Suprapubic skin (tissue), 4 donors: ENCODE measurements at places on chromosomes 3 and 15. TPM values are rescaled to one million over a fixed set of nuclear protein-coding genes. Genes with fewer than 3 reads are reported as not detected.

ADGRG7 gene
- total RNA-seq = not detected

DNA sequence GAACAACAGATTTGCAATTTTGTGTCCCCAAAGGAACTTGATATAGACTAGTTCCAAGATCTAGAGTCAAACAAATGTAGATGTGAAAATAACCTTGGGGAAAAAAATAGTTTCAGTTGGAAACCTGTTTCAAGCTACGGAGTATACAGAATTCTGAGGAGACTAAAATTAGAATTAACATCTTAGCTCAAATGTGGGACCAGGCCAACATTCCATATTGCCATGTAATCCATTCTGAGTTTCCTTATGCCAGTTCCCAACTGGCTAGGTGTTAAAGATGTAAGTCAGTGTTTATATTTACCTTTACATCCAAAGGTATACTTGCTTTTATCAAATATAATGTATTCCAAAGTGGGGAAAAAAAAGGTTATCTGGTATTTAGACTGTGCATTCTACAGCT, 76.3 kb downstream of the UBE3A start:
- H3K27ac ChIP-seq = no peak overlapping the region
- no peaks in the 10 kb centered on the region for H3K27me3 ChIP-seq
- DNase-seq = no peak
- H3K4me3 ChIP-seq = no peak overlapping the region

GRCh38 chr3:71210257-71211007, 373.1 kb downstream of the FOXP1 start:
- no peaks in the 10 kb centered on the region for H3K36me3 ChIP-seq
- peak overlapping the region; percentile 78 for H3K27ac ChIP-seq
- no peak overlapping the region for H3K4me3 ChIP-seq
- H3K4me1 ChIP-seq = peaks cover 20% of the 10 kb centered on the region

DNA sequence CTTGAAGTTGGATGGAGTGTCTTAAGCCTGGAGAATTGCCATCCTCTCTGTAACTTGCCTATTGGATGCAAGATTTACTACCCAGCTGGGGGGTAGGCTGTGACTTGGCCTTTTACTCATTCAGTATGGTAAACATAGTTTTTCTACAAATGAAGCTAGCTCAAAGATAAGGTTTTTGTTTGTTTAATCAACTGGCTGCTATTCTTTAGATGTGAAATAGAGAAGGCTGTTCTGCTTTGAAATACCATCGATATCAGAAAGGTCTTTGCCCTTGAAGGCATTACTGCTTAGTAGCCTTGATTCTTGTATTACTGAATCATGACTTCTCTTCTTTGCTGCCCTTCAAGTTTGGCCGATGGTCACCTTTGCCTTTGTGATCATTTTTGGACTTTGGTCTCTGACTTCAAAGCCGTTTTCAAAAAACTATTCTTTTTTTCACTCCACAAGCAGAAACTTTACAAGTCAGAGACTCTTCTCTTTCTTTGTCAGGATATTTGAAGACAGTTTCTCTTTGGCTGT, 83.1 kb downstream of the GAP43 start:
- no peak overlapping the region for H3K4me3 ChIP-seq
- no peak overlapping the region for H3K27ac ChIP-seq

SLC12A1 gene
- total RNA-seq = not detected

- H3K27me3 ChIP-seq = no peaks in the 10 kb centered on the region
- H3K4me1 ChIP-seq = no peaks in the 10 kb centered on the region
- H3K27ac ChIP-seq = no peak overlapping the region
- no peak overlapping the region for H3K4me3 ChIP-seq
- no peaks in the 10 kb centered on the region for H3K36me3 ChIP-seq
These were observed 99.4 kb upstream of the UBE2E2 start for GRCh38 chr3:23103764-23104163.

DNA sequence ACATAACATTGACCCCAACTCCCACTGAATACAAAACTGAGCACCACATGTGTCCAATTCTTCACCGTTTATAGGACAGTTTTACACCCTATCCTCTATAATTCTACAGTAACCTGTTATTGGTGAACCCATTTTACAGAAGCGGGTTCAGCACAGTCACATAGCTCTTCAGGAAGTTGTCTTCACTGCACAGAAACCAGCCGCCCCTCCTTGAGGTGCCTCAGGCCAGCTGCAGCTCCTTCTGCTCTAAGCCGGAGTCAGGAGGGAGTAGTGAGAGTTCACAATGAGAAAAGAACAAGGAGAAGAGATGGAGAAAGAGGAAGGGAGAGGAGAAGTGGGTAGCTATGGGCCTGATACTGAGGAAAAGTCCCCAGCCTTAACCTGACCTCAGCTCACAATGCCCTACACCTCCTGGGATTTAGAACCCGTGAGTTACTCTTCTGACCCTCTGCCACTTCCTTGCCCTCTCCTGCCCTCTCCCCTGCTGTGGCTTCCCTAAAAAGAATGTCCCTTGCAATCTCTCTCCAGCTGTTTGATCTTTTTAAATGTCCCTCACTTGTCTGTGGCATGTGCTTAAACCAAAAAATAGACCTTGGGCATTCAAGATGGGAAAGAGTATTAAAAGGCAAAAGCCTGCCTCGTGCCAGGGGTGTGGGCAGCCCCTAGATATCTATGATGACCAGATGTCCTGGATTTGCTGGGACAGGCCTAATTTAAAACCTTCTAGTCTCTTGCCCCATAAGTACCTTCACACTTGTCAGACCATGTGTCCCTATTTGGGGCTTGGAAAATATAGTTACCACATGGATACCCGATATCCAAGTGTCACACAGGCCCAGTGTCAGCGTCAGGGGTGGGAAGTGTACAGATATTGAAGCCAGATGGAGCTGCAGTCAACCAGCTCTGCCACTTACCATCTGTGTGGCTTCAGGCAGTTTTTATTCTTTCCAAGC, 71.3 kb upstream of the HES1 start:
- DNase-seq = no peak
- no peaks in the 10 kb centered on the region for H3K4me1 ChIP-seq
- no peaks in the 10 kb centered on the region for H3K36me3 ChIP-seq
- no peaks in the 10 kb centered on the region for H3K27me3 ChIP-seq
- H3K4me3 ChIP-seq = no peak overlapping the region
- H3K27ac ChIP-seq = no peak overlapping the region

RBPMS2 gene
- 0.76 TPM for total RNA-seq

GRCh38 chr3:37949866-37950265, 40.7 kb upstream of the VILL start:
- no peak overlapping the region for H3K4me3 ChIP-seq
- no peaks in the 10 kb centered on the region for H3K27me3 ChIP-seq
- H3K27ac ChIP-seq = no peak overlapping the region
- H3K4me1 ChIP-seq = peaks cover 27% of the 10 kb centered on the region
- H3K36me3 ChIP-seq = peaks cover 5% of the 10 kb centered on the region

DNA sequence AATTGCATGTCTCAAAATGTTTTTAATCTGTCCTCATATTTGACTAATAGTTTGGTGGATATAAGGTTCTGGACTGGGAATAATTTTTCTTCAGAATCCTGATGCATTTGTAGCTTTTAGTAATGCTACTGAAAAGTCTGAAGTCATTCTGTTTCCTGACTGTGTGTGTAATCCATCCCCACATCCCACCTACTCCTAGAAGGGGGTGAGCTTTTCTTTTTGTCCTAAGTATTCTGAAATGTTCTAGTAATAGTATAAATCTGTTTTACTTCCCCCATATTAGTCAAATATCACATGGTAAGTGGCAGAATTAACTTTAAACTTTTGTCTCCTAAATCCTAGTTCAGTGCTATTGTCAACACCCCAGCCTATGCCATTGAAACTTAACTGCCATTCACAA, 162.8 kb downstream of the GREM1 start:
- no peak overlapping the region for H3K4me3 ChIP-seq
- H3K27me3 ChIP-seq = no peaks in the 10 kb centered on the region
- DNase-seq = no peak
- H3K36me3 ChIP-seq = no peaks in the 10 kb centered on the region
- H3K4me1 ChIP-seq = no peaks in the 10 kb centered on the region

DNA sequence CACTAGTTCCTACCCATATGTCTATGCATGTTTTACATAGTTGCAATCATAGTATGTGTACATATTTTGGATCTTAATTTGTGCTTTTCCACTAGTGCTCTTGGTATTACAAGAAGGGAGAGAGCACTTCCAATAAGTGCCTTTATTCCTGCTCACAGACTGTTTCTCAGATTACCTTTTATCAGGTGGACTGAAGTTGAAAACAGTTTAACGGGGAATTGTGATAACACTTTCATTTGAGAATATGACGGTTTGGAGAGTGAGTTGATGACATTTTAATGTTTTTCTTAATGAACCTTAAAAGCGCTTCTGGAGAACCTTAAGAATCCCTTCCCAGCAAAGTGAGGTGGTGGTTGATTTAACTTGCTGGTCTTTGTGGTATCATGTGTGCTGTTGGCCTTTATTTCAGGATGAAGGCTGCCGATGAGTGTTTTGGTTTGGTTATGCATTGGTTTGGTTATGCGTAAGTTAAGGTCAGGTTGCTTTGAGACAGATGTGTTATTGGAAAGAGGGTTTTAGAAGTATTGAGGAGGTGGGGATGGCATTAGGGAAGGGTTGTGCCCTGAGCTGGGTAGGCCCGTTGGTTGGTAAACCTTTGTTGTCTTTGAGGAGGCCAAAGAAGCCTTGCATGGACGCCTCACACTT, 2.8 kb downstream of the EDEM1 start:
- peaks cover 65% of the 10 kb centered on the region for H3K4me1 ChIP-seq
- no peaks in the 10 kb centered on the region for H3K27me3 ChIP-seq
- no peaks in the 10 kb centered on the region for H3K36me3 ChIP-seq
- DNase-seq = no peak
- H3K4me3 ChIP-seq = no peak overlapping the region
- no peak overlapping the region for H3K27ac ChIP-seq

DNA sequence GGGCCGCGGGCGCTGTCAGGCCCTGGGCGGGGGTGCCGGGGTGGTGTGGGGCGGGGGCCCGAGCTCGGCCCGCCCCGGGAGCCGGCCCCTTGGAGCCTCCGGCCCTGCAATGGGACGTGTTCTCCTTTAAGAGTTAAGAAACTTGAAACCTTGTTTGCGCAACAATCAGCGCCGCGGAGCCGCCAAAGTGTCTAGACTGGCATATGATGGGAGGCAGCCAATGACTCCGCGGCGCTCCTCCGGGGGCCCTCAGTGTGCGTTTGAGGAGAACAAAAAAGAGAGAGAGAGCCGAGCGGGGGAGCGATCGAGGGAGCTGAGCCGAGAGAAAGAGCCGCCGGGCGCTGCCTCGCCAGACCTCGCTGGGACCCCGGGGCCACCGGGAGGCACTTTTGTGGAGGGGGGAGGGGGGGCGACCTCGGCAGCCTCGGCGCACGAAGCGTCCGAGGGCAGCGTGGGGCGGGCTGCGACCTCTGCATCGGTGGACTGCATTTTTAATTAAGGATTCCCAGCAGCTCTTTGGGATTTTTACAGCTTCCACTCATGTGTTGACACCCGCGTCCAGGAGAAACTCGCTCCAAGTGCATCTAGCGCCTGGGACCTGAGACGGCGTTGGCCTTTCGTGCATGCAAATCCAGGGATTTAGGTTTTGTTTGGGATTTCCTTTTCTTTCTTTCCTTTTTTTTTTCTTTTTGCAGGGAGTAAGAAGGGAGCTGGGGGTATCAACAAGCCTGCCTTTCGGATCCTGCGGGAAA, at the start of gene SMAD6:
Gene SMAD6, plus strand, starts transcription at position 202 of the 752 bp plus-strand sequence. CDS start 1,023 bp downstream, outside the sequence.
- H3K27ac ChIP-seq = peak within 1 kb of the TSS; percentile 86
- H3K27me3 ChIP-seq = peaks cover 16% of the 10 kb centered on the region
- peak within 1 kb of the TSS; percentile 78 for H3K4me3 ChIP-seq
- H3K36me3 ChIP-seq = no peaks in the 10 kb centered on the region
- H3K4me1 ChIP-seq = peaks cover 58% of the 10 kb centered on the region

GRCh38 chr15:35309886-35310285, 224.8 kb upstream of the NANOGP8 start:
- H3K36me3 ChIP-seq = no peaks in the 10 kb centered on the region
- H3K4me1 ChIP-seq = peaks cover 17% of the 10 kb centered on the region
- DNase-seq = no peak
- no peak overlapping the region for H3K27ac ChIP-seq
- H3K4me3 ChIP-seq = no peak overlapping the region

DNA sequence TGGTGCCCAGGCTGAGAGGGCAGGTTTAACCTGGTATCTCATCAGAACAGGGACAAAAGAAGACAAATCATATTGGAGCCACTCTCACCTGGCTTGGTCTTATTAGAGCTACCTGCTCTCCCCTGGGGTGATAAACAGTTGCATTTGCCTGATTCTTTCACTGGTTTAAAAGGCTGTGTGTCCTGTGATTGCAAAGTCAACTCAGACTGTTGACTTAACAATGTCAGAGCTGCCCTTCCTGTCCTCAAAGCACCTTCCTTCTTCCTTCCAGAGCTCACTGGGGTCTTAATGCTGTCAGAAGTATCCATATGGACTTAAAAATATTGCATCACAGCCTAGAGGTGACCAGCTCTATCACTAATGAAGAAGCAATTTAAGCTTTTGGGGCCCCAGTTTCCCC, 50.5 kb upstream of the MINAR1 start:
- no peak for DNase-seq
- no peak overlapping the region for H3K4me3 ChIP-seq
- H3K36me3 ChIP-seq = no peaks in the 10 kb centered on the region
- H3K4me1 ChIP-seq = no peaks in the 10 kb centered on the region

GRCh38 chr3:36259580-36259979, 120.7 kb upstream of the STAC start:
- H3K4me1 ChIP-seq = no peaks in the 10 kb centered on the region
- H3K27ac ChIP-seq = no peak overlapping the region
- no peak for DNase-seq

DNA sequence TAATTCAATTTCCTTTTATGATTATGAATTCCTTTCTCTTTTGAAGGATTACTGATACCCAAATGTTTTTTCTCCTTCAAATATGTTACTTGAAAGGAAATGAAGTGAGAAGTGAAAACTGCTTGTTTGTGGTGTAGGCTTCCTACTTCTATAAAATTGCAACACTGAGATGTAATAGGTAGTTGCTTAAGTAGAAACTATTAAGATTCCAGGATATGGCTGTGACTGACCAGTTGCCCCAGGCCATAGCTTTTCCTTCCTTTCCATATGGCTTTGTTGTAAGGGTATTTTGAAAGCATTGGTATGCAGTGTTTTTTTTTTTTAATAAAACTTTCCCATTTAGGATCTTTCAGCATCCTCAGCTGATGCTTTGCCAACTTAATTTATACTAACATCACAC, 28.5 kb downstream of the DNAJC13 start:
- peaks cover 27% of the 10 kb centered on the region for H3K4me1 ChIP-seq
- no peak overlapping the region for H3K27ac ChIP-seq
- peaks cover 9% of the 10 kb centered on the region for H3K36me3 ChIP-seq
- no peaks in the 10 kb centered on the region for H3K27me3 ChIP-seq

RYR3 gene
- 0.85 TPM for total RNA-seq
